ENCODE measurements at places on chromosomes 7 and 10. TPM values are rescaled to one million over a fixed set of nuclear protein-coding genes. Genes with fewer than 3 reads are reported as not detected.

The SLC29A4 gene
- polyA plus RNA-seq = 14.8 TPM

DNA sequence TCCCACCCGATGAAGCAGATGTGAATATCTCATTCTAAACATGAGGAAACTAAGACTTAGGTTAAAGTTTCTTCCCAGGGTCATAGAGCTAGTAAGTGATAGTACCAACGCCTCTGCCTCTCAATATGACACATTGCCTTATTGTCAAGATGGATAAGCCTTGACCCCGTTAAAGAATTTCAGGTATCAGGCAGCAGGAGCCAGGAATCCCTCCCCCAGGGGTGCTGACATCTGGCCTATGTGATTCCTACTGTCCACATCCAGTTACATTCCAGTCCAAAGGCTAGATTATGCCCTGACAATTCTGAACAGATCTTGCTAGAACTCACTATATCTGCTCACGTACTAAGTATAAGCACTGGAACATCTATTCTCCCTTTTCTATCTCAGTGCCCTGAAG lies 58.0 kb upstream of the ASAH2 start:
- no peak for DNase-seq

The NAT16 gene
- polyA plus RNA-seq = 0.12 TPM

- DNase-seq = no peak
Measured at GRCh38 chr7:20906801-20907453, 120.2 kb upstream of the SP8 start.

The HPSE2 gene
- polyA plus RNA-seq = not detected

DNA sequence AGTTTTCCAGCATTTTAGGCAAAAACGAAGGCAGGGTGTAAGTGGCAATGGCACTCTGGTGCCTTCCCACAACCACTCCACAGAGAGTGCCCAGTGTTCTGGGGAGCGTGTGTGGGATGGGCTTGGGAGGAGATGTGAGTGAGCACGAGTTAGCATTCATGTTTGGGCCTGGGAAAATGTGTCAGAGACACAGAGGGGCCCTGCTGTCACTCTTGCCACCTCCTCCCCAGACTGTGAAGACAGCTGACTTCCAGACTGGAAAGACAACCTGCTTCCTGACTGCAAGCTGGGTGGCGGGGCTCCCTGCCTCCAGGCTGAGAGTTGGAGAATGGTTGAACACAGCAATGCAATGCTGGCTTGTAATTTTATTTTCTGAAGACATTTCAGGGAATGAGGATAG lies 454.5 kb upstream of the ZMIZ1 start:
- DNase-seq = no peak

DNA sequence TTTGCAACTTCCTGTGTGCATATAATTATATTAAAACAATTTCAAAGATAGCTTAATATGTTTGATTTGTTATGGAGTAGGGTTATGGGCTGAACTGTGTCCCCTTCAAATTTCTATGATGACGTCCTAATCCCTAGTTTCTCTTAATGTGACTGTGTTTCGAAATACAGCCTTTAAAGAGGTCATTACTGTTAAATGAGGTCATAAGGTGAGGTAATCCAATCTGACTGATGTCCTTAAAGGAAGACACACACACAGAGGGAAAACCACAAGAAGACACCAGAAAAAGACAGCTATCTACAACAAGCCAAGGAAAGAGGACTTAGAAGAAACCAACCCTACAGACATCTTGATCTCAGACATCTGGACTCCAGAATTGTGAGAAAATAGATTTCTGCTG lies 407.4 kb downstream of the MAGI2 start:
- DNase-seq = no peak

DNA sequence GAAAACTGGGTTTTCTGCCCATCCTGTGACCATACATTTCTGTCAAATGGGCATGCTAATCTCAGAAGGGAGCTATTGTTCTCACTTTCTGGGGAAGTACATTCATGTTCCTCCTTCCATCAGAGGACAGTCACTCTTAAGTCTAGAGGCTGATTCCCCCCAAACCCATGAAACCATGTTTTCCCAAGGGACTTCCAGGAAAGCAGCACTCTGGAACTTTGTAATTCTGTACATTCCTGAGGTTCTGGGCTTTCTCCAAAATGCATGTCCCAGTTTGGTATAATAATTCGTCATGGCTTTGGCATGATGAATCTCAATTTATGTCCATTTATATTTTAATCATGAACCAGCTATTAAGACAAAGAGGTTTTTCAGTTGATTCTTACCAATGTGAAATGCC lies 688.1 kb downstream of the LRMDA start:
- no peak for DNase-seq

DNA sequence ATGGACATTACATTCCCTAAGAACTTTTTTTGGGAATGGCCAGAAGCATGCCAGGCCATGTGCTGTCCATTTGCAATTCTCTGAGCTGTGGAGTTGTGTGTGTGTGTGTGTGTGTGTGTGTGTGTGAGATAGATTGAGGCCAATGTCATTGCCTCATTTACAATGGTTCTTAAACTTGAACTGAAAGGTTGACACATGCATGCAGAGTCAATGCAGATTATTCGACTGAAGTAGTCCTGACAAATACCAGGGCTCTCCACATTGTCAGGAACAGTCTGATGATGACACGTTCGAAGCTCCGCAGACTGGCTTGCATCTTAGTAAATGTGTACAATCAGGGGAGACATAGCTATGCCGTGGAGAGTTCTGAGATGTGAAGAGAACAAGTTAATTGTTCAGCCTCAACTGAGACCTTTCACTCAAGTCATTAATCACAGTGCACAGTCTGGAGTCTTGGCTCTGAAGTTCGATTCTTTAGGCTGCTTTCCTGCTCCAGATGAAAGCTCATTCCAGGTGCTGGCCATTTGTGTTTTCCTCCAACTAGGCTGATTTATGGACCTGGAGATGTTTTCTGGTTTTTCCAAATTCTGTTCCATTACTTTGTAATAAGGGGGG lies 921.9 kb downstream of the LRMDA start:
- DNase-seq = no peak

The PSMC2 gene
- 259 TPM for polyA plus RNA-seq

The GRID1 gene
- polyA plus RNA-seq = 0.14 TPM
